ENCODE measurements at places on chromosomes 7 and 10. TPM values are rescaled to one million over a fixed set of nuclear protein-coding genes. Genes with fewer than 3 reads are reported as not detected.

The ANK3 gene
- 9.1 TPM for polyA plus RNA-seq

DNA sequence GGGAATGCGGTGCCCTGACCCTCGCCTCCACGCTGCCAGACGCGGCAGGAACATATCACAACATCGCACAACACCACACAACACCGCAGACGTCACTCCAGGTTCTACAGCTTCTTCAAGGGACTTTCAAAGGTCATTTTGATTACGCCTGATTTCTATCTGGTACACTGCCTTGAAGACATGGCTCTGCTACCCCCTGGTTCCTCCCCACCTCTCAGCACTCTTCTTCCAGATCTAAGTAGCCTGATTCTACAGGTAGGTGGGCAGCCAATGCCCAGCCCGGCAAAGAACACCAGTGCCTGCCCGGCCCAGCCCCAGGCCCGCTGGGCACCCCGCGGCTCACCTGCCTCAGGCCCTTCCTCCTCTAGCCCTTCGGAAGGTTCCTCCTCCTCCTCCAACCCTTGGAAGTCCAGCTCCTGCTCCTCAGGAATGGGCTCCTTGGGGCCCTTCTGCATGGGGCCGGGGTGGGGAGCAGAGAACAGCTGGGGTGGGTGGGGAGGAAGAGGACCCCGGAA lies 8.4 kb downstream of the GIGYF1 start:
- no peak for DNase-seq

DNA sequence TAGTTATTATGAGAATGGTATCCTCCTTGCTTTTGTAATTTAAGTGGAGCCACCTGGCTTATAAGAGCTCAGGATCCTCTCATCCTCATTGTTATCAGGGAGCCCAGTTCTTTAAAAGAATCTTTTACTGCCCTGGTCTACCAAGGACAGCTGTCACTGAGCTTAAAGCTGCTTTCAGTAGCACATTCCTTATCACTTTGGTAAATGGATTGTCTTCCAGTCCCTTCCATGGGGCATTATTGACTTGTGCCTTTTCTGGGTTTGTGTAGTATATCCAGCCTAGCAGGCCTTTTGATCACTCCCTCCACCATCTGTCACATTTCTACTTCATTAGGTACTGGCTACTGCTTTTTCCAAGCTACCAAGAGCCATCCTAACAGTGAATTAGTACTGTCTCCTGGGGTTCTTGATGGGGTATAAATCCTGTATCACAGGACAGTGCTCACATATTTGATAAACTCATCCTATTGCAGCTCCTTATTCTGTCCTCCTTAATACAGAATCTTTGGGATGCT lies 208.9 kb downstream of the TMEM26 start:
- no peak for DNase-seq

The CRYGN gene
- polyA plus RNA-seq = not detected

- no peak for DNase-seq
These were observed 232.7 kb upstream of the KIAA1217 start for GRCh38 chr10:23976275-23976674.

DNA sequence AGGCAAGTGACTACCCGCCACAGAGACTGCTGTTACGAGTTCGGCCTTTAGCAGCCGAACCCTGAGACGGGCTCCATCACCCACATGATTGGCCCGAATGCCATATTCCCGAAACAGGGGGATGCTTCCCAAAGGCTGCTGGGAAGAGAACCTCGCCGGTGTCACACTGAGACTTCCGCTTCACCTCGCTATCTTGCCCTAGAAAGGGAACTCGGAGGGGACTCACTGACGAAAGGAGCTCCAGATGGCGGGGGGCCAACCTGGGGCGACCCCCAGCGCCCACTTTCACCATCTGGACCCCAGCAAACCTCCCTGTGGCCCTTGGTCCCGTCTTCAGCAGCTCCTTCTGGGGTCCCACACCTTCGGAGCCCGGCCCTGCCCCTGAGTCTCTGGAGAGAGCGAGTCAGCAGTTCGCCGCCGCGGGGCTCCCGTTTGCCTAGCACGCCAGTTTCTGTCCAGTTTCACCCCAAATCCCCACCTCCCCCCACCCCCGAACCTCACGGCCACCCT lies 529 bp downstream of the HPS1 start:
- no peak for DNase-seq

The OR2A7 gene
- polyA plus RNA-seq = 5.5 TPM

DNA sequence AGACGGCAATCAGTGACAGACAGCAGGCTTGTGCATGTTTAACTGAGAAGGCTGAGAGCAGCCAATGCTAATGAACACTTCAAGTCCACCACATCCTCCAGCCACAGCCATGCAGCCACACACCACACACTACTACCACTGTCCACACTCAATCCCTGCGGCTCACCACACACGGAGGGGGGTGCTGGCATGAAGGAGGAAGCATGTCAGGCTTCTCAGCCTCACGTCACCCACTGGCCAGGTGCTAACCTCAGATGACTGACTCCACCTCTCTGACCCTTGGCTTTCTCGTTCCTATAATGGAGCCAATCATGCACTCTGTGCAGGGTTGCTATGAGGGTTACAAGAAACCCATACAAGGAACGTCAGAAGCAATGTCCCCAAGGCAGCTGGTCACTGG lies 165.4 kb upstream of the RNF32 start:
- DNase-seq = no peak

The UPK3B gene
- polyA plus RNA-seq = 7.5 TPM

The TDRD1 gene
- polyA plus RNA-seq = 0.33 TPM

DNA sequence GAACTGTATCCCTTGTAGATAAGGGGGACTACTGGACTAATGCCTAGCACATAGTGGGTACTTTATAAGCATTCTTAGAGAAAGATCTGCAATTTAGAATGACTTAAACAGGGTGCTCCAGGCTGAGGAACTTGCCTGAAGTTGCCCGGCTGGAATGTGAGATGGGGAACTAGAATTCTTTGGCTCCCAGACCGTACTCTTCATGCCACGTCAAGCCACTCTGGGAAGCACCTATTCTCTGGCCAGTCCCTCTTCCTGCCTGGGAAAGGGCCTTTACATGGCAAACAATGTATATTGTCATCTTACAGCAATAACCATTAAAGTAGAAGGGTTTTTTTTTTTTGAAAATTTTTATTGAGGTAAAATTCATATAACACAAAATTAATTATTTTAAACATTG lies 34.5 kb downstream of the ATXN7L1 start:
- peak; percentile 38 for DNase-seq

DNA sequence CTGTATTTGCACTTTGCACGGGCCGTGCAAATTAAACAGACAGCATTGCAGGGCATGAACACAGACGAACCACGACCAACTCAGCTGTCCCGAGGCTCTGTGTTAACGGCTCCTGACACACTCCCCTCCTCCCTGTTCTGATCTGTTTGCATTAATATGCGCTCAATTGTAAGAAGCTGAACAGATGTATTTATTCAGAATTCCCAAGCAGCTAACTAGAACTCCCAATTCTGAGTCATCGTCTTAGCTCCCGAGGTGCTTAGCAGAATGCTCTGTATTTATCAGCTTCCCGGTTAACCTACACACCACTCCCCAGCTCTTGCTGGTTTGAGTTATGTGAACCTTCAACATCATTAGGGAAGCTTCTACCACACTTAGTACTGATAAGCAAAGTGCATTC lies 286.4 kb downstream of the PTPRN2 start:
- no peak for DNase-seq

GRCh38 chr7:121286186-121286585 lies 42.6 kb upstream of the WNT16 start:
- DNase-seq = no peak

DNA sequence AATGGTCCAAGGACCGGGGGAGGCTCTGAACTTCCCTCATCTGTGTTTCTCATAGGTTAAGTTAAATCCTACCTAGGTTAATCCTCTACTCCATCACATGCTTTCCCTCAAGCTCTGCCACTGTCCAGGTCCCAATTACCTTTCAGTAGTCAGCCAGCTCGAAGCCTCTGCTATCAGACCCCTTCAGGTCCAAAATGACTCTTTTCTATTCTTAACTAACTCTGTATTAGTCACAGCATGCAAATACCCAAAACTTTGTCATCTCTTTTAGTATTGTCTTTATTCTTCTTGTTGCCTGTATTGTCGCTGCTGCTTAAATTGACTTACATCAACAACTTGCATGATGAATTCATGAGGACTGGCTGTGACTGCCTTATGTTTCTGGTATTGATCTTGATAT lies 15.3 kb downstream of the PPP1R17 start:
- DNase-seq = no peak

GRCh38 chr7:94763268-94763667 lies 107.3 kb upstream of the SGCE start:
- DNase-seq = no peak

The MKX gene
- polyA plus RNA-seq = 0.01 TPM

- no peak for DNase-seq
These were observed 412.0 kb downstream of the CNTNAP2 start for GRCh38 chr7:146528581-146528980.

GRCh38 chr7:101575168-101575567 lies 53.9 kb downstream of the MYL10 start:
- DNase-seq = no peak

GRCh38 chr7:16934722-16935340 lies 53.0 kb upstream of the AGR3 start:
- no peak for DNase-seq

GRCh38 chr10:89159761-89160160 lies 47.4 kb downstream of the CH25H start:
- no peak for DNase-seq

DNA sequence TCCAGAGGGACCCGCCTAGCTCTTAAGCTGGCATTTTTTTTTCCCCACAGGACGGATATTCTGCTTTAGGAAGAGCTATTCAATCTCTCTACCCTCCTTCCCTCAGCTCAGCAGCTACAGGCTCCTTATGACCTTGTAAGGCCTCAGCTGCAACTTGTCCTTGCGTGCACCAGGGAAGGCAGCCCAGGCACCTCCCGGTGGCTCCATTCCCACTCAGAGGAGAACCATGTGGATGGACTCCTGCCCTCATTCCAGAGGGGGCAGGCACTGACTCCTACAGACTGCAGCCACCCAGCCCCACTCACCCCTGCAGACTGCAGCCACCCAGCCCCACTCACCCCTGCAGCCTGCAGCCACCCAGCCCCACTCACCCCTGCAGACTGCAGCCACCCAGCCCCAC lies 73.7 kb downstream of the ITIH5 start:
- DNase-seq = no peak

DNA sequence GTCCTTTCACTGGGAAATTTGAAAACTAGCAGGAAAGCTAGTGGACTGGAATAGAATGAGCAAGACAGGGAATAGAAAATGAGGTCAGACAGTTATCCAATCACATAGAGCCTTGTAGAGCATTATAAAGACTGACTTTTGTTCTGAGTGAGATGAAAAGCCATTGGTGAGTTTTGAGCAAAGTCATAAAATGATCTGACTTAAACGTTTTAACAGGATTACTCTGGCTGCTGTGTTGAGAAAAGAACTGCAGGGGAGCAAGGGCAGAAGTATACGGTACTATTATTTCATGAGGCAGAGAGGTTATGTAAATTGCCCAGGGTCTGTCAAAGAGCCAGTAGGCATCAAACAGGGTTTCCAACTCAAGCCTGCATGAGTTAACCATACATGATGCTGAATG lies 393.4 kb downstream of the TFEC start:
- no peak for DNase-seq

GRCh38 chr10:92076722-92077121 lies 153.2 kb downstream of the BTAF1 start:
- DNase-seq = no peak

GRCh38 chr7:35988818-35989217 lies 164.2 kb upstream of the EEPD1 start:
- DNase-seq = no peak

DNA sequence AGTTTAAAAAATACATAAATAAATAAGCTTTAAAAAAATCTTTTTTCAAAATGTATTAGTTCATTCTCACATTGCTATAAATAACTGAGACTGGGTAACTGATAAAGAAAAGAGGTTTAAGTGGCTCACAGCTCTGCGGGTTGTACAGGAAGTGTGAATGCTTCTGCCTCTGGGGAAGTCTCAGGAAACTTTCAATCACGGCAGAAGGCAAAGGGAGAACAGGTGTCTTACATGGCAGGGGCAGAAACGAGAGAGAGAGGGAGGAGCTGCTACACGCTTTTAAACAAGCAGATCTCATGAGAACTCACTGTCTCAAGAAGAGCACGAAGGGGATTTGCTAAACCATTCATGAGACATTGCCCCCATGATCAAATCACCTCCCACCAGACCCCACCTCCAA lies 114.6 kb downstream of the DNAJC1 start:
- no peak for DNase-seq

The GCK gene
- polyA plus RNA-seq = not detected

- no peak for DNase-seq
These were observed 223.2 kb downstream of the FANK1 start for GRCh38 chr10:126119599-126119998.

The CNPY1 gene
- not detected for polyA plus RNA-seq

GRCh38 chr7:157881048-157881771 lies 544.4 kb downstream of the DNAJB6 start:
- DNase-seq = no peak

The HTRA1 gene
- polyA plus RNA-seq = 412 TPM

The CYP2W1 gene
- 0.05 TPM for polyA plus RNA-seq

DNA sequence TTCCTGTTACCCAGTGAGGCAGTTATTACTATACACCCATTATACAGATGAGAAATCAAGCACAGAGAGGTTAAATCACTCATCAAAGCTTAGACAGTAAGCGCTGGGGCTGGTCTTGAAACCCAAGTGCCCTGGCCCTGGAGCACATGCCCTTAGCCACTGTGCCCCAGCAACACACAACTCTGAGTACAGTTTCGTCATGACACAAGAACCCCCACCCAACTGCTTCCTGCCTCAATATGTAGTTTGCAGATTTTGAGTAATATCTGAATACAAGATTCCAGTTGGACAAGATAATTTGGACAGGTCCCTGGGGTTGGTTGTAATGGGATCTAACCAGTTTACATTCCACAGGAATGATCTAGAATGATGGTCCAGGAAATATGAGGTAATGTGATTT lies 62.8 kb downstream of the SH3PXD2A start:
- DNase-seq = no peak

GRCh38 chr10:55233505-55233904 lies 432.5 kb upstream of the PCDH15 start:
- DNase-seq = no peak

- no peak for DNase-seq
These were observed 743 bp upstream of the NRF1 start for GRCh38 chr7:129610709-129611245.

- DNase-seq = no peak
These were observed 14.6 kb downstream of the CHST12 start for GRCh38 chr7:2417981-2418481.

DNA sequence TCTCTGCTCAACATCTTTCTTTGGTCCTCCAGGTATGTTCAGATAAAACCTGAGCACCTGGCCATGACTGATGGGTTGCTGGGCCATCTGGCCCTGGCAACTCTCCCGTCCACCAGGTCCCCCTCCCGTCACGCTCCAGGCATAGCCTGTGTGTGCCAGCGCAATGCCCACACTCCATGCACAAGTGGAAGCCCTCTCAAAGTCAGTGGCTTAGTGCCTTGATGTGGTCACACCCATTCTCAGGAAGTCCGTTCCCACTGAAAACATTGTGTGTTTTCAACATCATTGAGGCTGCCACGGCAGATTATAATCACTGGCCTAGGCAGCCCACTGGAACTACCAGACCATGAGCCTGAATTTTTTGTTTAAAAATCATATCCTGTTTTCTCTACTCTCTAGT lies 170.6 kb upstream of the LANCL2 start:
- no peak for DNase-seq

Measured in keratinocyte (primary cell).